ENCODE measurements at places on chromosomes 7 and 10. TPM values are rescaled to one million over a fixed set of nuclear protein-coding genes. Genes with fewer than 3 reads are reported as not detected.

DNA sequence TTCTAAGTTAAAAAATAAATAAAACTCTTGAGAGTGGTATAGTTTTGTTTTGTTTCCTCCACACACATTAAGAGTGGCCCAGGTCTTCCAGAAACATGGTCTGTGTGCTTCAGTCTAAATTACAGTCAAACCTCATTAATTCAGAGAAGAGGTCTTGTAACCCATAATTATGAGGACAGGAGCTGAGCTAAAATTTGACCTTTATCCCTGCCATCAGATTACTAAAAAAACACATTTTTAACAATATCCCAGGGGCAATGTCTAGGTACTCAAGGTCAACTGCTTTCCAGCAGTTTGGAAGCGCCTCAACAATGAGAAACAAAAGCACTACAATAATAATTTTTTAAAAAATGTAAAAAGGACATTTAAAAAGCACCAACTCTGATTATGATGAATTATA, 184.1 kb upstream of the PFKP start:
- no peaks in the 10 kb centered on the region for H3K36me3 ChIP-seq
- H3K4me3 ChIP-seq: no peak overlapping the region

The SAMD8 gene
- 37.5 TPM for total RNA-seq

DNA sequence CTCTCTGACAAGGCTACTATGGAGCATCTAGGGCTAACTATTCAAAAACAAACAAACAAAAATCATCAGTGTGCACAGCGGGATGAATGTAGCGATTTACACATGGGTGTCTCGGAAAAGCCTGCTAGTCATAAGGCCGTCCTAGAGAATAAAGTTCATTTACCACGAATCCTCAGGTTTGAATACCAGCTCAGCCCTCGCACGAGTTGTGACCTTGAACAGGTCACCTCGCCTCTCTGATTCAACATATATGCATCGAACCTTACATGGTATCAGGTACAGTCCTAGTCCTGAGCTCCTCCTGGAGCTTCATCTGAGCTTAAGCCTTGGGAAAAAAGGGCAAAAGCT, 572 bp downstream of the ATP5MF start:
- H3K27ac ChIP-seq: no peak overlapping the region
- H3K36me3 ChIP-seq: no peaks in the 10 kb centered on the region
- peak overlapping the region; percentile 30 for H3K4me3 ChIP-seq
- DNase-seq: no peak
- H3K27me3 ChIP-seq: no peaks in the 10 kb centered on the region
- H3K4me1 ChIP-seq: no peaks in the 10 kb centered on the region

DNA sequence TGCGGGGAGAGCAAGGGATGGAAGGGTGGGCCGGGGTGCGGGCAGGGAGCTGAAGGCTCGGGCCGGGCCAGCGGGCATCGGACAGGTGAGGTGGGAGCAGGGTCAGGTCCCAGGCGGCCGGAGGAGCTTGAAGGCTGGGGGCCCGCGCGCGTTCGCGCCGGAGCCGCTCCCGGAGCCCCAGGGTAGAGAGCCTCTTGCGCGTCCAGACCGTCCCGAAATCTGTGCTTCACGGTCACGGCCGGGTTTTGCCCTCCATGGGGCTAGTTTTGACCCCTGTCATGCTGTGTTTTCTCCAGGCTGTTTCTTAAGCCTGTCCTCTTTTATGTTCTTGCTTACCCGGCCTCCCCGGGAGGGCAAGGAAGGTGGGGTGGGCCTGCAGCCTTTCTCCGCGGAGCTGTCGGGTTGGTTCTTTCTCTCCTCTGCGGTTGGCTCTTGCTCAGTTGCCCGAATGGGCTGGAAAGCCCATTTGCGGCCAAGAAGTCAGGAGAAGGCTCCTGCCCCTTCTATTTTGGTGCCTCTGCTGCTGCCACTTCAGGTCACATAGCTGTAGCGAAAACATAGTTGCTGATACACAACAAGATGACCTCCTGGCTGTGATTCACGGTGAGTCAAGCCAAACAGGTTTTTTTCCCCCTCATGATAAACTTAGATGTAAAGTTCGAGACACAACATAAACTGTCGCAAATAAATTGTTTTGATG, 650 bp downstream of the UBE2D1 start:
- no peaks in the 10 kb centered on the region for H3K4me1 ChIP-seq
- no peaks in the 10 kb centered on the region for H3K27me3 ChIP-seq
- no peaks in the 10 kb centered on the region for H3K36me3 ChIP-seq
- peak overlapping the region; percentile 80 for H3K4me3 ChIP-seq
- peak overlapping the region; percentile 12 for H3K27ac ChIP-seq

GRCh38 chr7:86733783-86734182, 90.1 kb downstream of the GRM3 start:
- H3K4me1 ChIP-seq: no peaks in the 10 kb centered on the region
- no peak overlapping the region for H3K27ac ChIP-seq
- no peaks in the 10 kb centered on the region for H3K27me3 ChIP-seq
- H3K36me3 ChIP-seq: no peaks in the 10 kb centered on the region
- no peak overlapping the region for H3K4me3 ChIP-seq
- no peak for DNase-seq

- no peak overlapping the region for H3K27ac ChIP-seq
- no peaks in the 10 kb centered on the region for H3K4me1 ChIP-seq
- peak overlapping the region; percentile 59 for H3K4me3 ChIP-seq
- no peak for DNase-seq
Measured at GRCh38 chr10:5096108-5096507, 1.9 kb downstream of the AKR1C3 start.

GRCh38 chr7:5692845-5693278, 88.6 kb downstream of the RNF216 start:
- no peaks in the 10 kb centered on the region for H3K27me3 ChIP-seq
- H3K27ac ChIP-seq: peak overlapping the region; percentile 100
- H3K4me3 ChIP-seq: peak overlapping the region; percentile 11
- no peaks in the 10 kb centered on the region for H3K36me3 ChIP-seq
- peaks cover 6% of the 10 kb centered on the region for H3K4me1 ChIP-seq

The PAX4 gene
- not detected for total RNA-seq

The MYOZ1 gene
- total RNA-seq: 3.2 TPM

The IFIT1B gene
- total RNA-seq: 0.87 TPM

DNA sequence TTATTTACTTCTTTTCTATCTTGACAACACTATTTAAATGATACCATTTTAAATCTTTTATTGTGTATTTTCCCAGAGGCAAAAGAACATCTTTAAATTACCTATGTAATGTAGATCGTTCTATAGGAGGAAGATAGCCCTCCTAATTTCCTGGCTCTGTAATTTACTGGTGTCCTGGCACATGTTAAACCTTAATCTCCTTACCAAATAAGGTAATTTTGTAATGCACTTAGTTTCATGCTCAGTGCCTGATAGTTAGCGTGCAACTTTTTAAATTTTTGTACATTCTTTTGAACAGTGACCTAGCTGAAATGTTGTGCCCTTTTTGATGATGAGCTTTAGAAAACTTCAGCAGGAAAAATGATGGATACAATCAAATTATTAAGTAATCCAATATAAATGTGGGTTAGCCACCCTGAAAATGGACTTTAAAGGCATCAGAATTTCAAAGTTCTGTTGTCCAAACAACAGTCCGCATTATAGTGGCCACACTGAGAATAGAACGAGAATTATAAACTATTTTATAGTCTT, 81.4 kb downstream of the ABCB5 start:
- DNase-seq: no peak
- no peaks in the 10 kb centered on the region for H3K27me3 ChIP-seq

Data from aorta (tissue), 5 donors.